ENCODE measurements at places on chromosomes 6 and 20.

DNA sequence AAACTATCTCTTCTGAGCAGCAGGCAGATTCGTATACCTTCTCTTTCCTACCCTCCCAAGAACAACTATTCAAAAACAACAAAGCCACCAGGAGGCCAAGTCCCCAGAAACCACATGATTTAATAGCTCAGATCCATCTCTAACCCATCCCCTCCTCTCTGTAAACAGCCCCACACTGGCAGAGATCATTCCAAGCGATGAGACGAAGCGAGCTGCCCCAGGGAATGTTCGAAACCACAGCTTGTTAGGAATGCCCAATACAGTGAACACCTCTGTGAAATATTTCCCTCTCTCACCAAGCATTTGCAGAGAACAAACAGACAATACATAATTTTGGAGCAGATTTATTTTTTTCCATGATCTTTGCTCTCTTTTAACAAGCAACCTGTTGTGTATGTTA, 231.8 kb downstream of the SOD2 start:
- DNase-seq: no peak

DNA sequence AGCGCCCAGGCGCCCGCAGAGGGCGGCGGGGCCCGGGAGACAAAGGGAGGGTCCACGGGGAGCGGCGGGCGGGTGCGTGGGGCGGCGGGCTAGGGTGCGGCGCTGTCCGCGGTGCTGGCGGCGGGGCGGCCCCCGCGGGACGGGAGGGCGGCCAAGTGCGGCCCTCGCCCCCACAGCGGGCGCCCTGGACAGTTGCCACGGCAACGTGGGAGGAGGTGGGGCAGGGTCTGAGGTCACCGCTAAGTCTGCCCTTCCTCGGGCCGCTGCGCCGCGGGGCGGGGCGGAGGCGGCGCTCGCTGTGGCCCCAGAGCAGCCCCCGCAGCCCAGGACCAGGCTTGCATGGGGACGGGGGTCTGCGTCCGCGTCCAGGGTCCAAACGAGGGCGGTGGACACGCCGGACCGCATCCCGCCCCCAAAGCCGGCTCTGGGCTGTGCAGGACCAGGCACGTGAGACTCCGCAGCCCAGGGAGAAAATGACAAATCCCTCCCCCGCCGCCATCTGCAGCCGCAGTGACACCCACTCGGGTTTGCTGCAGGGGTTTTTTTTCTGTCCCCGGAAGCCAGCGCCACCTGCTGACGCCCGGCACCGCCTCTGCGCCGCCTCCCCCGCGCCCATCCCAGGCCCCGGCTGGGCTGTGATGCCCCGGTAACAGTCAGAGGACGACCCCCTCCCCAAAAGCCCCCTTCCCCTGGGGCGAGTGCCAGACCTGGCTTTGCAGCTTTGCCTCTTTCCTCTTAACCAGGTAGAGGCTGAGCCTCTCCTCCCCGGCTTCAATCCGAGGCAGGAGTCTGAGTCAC, 36.8 kb downstream of the YTHDF1 start:
- DNase-seq: peak; percentile 72

GRCh38 chr20:49867453-49868215, 47.7 kb downstream of the SPATA2 start:
- DNase-seq: no peak

- DNase-seq: no peak
Measured at GRCh38 chr6:140320081-140321080, 945.9 kb upstream of the CITED2 start.

DNA sequence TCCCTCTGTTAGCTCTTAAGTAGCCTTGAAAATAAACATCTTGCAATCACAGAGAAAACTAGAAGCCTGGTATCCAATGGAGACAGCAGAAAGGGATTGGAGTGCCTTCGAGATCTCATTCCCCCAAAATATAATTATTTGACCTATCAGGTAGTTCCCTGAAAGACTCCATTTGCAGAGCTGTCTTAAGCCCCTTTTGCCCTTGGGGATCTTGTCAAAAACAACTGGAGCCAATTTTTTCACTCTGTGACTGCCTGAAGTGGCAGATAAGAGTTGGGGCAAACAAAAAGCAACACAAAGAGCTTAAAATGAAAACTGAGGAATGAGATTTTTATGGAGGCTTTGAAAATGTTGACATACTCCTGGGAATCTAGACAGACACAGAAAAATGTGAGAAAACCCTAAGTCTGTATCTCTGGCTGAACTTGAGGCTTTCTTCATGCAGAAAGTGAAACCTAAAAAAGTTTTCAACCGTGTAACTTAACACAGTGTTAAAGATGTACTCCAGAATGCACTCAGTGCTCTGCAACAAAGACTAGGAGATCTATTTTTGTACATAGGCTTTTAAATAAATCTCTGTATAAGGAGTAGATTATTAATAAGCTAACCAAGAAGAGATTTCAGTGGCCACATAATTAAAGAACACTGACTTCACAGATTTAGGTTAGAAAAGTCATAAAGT, 971.1 kb upstream of the MAN1A1 start:
- no peak for DNase-seq

DNA sequence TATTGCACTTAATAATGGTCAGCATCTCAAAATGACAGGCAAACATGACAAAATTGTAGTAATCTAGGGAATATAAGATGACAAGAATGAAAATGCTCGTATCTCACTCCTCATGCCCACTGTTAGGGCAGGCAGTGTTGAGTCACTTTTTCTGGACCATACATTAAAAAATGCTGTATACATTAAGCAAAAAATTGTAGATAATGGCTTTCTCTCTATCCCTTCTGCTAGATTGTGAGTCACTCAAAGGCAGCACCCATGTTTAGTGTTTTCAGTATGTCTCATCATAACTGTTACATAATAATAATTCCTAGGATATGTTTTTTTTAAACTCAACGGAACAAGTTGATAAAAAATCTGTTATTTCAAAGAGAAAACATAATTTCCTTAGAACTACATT, 199.3 kb downstream of the TENT5A start:
- DNase-seq: no peak

GRCh38 chr6:131040866-131041265, 22.2 kb downstream of the EPB41L2 start:
- no peak for DNase-seq

GRCh38 chr20:35059110-35059509, 33.5 kb downstream of the TRPC4AP start:
- DNase-seq: no peak

DNA sequence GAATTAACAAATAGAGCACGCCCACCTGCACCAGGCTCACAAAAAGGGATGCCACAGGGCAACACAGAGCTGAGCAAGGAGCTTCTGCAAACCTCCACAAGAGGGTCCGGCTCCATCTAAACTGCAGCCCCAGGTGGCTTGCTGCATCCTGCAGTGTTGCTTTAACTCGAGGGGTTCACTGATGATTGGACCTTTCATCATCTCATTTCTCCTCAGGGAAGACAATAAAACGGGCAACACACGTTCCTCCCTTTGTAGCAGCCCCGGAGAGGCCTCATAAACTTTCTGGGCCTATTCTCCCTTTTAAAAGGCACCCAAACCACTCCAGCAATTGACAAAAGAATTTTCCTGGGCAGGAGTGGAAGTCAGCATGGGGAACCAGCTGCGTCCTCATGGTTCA, 161.5 kb upstream of the CDH4 start:
- DNase-seq: no peak

DNA sequence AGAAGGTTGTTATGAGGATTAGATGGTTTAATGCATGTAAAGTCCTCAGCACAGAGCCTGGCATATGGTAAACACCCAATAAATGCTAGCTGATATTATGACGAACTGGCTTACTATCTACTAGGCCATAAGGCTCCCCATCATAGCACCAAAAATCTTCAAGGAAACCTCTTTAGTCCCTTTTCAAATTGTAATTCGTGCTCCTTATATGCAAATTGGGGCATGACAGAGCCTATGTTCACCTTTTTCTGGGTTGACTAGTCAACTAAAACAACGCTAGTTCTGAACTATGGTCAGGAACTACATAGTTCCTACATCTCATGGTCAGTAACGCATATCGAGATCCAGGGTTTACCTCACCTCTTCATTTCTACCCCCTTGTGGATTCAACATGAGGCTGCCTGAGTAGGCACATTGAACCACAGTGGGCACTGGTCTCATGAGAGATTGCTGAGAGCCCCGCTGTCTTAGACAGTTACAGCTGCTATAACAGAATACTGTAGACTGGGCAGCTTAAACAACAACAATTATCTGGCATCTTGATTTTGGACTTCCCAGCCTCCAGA, 97.2 kb upstream of the TNFAIP3 start:
- DNase-seq: no peak

- DNase-seq: no peak
Measured at GRCh38 chr6:54730767-54731630, 115.6 kb upstream of the FAM83B start.

DNA sequence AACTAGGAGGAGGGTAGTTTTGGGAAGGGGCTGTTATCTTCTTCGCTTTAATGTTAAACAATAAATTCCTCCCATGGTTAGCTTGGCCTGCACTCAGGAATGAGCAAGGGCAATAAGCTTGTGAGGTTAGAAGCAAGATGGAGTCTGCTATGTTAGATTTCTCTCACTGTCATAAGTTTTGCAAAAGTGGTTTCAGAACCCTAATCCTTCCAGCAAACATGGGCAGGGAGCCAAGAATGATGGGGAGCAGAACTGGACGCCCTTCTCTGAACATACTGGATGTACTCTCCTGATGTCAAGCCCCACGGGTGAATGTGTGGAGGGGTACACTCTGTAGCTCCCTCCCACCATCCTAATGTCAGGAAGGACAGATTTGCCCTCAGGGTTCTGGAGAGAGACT, 22.3 kb downstream of the C6orf163 start:
- no peak for DNase-seq

DNA sequence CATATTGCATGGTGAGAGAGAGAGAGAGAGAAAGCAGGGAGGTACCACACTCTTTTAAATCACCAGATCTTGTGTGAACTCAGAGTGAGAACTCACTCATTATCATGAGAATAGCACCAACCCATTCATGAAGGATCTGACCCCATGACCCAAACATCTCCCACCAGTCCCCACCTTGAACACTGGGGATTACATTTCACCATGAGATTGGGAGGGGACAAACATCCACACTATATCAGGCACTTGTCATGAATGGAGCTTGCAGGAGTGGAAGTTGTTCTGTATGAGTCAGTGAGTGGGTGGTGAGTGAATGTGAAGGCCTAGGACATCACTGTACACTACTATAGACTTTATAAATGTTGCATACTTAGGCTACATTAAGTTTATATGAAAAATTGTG, 47.7 kb upstream of the RNF182 start:
- DNase-seq: no peak

DNA sequence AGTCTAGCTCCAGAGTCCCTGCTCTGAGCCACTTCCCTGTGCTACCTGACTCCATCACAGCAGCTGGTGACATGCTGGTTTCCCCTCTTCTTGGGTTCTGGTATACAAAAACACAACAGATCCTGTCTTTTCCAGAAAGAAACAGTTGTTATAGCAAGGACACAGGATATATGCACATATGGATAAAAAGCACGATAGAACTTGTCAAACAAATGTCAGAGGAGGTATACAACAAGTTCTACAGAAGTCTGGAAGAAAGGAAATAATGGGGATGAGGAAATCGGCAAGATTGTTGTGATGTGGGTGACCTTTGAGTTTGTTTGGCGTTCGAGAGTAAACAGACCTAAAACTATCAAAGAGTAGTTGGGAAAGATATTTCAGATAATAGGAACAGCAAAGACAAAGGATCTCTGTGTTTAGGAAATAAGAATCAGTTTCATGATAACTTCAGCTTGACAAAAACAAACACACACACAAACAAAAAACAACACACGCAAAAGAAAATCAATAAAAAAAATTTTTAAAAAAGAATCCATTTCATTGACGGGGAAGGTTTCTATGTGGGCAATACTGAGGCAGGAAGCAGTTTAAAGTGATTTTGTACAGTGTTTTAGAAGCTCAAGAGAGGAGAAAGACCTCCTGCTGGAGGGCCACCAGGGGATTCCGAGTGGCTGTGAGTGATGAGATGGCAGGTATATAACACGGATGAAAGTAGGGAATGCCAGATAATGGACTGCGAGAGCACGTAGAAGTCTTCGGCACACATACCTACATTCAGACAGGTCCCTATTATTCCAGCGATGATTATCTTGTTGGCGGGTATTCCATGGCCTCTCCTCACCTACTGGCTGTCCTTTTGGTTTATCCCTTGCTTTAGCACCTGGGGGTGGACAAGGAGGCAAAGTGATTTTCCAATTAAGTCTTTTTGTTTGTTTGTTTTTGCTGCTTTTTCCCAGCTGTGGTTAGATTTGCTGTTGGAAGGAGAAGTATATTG, 174.9 kb downstream of the HS3ST5 start:
- no peak for DNase-seq

DNA sequence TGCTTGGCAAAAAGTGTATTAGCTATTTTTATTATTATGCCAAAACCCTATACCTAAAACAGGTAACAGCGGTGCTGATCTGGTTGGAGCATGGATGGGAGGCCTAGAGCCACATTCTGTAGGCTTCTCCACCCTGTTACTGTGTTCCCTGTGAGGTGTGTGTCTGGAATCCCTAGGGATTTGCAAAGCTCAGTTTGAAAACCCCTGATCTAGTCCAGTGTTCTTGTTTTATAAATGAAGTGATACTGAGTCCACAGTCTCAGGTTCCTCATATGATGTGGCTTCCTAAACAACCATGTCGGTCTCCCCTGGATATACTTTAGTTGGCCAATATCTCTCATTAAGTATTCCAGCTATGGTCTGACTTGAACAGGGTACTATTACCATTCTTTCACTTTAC, 16.3 kb downstream of the ACSS2 start:
- DNase-seq: no peak

DNA sequence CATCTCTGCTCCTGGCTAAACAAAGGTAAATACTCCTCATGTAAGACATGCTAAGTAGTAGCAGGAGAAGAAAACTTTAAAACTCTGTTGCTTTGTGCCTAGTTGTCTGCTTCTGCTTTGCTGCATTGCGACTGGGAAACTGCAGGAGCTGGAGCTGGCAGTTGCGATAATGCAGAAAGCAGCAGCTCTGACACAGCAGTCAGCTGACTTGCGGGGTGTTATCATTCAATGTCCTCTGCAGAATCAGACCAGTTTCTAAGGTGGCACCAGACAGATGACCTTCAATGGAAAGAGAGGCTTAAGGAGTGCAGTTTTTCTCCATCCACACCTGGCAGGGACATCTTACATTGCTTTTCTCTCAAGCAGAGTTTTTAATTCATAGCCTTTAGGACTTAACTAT, 69.9 kb upstream of the SOX4 start:
- no peak for DNase-seq

DNA sequence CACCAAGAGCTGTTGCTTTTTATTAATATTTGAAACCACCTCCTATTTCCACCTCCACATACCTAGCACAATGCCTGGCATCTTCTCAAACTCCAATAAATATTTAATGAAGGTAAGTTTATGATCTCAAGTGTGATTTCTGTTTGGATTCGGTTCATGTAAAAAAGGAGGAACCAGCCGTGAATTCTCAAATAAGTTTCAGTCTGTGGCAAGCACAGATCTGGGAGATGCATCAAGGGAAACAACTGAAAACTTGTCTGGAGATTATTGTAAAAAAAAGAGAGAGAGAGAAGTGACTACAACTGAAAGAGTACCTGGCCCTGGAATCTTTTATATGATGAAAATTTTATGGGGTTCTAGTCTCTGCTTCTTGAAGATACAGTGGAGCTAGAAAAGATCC, 52.8 kb upstream of the PNRC1 start:
- DNase-seq: no peak

GRCh38 chr6:116439522-116440051, 21.6 kb upstream of the CALHM6 start:
- DNase-seq: no peak

Data from activated T-cell treated with anti-CD3 and anti-CD28 coated beads for 4 hours (primary cell).